ENCODE measurements at places on chromosomes 2 and 18.

DNA sequence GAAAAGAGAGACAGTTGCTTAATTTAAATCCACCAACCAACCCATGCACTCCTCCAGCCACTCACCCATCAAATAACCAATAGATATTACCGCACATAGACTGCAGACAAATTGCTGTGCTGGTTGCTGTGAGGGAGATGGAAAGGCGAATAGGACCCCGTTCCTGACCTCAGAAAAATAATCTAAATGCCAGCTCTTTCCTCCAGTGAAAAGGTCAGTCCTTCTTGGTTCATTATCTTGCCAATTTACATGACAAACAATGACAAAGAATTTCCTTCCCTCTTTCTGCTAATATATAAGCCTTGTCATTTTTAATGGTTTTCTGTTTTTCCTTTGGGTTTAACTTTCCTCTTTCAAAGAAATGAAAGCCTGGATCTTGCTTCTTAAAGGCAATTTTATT, 61.6 kb downstream of the MEP1B start:
- no peak for DNase-seq

DNA sequence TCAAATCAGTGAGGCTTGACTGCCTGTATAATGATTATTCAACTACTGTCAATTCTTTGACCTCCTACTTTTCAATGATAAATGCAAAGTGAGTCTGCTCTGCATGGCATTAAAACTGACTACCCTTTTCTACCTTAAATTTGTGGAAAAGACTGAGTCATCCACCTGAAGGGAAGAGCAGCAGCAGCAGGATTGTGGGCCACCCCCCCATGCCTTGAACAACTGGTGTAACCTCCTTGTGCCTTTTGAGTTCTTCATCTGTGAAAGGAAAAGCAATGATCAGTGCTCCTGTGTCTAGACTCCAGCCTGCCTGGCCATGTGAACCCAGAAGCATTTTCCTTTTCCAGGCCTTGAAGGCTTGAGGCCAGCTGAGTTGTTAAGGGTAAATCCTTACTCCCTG, 102.9 kb downstream of the OSR1 start:
- no peak for DNase-seq

DNA sequence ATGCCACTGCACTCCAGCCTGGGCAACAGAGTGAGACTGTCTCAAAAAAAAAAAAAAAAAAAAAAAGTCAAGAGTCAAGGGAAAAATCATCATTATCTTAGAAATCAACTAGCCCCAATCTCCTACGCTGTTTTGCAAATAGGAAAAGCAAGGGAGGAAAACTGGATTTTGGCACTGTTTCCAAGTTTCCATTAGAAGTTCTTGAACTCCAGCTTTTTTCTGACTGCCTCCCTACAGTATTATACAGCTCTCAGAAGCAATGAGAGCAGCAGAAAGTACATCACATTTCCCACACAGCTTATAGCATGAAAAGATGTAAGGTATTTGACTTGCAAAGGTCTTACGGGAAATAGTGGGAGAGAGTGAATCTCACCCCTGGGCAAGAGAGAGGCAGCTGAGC, 127.8 kb downstream of the OSR1 start:
- no peak for DNase-seq

DNA sequence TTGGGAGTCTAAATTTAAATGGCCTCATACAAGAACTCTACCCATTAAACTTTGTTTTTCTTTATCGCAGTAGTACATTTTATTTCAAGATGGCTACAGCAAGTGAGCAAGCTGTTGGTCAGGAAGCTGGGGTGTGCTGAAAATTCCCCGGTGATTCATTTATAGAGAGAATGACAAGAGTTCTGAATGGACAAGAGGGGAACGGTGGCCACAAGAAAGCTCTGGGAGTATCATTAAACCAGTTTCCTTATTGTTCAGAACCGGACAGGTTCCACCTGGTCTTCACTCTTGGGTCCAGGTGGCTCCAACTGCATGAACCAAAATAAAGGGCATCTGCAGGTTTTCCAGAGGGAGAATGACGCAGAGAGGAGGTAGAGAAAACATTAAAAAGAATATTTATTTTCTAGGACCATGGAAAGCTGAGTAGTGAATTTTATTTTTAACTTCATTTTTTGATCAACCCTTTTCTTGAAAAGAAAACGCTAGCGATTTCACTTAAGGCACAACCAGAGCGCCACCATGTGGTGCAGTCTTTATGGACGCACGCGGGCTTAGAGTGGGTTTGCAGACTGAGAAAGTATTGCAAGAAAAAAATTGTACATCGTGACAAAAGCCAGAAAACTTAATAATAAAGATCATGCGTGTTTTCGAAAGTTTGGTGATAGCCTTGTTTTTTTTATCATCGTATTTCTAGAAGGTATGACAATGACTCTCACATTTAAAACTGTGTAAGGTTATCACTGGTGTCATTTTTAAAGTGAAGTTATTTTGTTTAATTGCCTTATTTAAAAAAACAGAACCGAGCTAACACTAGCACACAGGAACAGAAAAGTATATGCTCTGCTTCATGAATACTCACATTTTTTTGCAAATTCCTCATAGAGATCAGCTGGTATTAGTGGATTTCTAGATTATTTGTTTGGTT, 97.9 kb upstream of the NOL4 start:
- DNase-seq = no peak

DNA sequence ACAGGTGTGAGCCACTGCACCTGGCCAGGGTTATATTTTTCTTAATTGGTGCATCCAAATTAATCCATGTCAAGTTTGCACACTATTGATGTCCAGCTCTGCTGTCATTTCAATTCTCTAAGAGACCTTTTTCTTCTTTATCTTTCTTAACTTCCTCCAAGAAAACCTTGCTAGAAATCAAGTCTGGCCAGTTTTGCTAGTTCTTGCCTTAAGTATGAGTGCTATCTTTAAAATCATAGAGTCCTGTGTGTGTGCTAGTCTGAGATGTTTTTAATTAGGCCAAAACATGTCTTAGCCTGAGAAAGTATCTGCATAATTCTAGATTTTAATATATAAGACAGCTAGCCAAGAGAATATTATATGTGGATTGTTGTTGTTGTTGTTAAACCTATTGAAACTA, 56.2 kb upstream of the SLC39A10 start:
- DNase-seq = no peak

GRCh38 chr2:45496869-45497268, 114.2 kb downstream of the SRBD1 start:
- no peak for DNase-seq

GRCh38 chr2:176525086-176525485, 255.8 kb downstream of the MTX2 start:
- no peak for DNase-seq

DNA sequence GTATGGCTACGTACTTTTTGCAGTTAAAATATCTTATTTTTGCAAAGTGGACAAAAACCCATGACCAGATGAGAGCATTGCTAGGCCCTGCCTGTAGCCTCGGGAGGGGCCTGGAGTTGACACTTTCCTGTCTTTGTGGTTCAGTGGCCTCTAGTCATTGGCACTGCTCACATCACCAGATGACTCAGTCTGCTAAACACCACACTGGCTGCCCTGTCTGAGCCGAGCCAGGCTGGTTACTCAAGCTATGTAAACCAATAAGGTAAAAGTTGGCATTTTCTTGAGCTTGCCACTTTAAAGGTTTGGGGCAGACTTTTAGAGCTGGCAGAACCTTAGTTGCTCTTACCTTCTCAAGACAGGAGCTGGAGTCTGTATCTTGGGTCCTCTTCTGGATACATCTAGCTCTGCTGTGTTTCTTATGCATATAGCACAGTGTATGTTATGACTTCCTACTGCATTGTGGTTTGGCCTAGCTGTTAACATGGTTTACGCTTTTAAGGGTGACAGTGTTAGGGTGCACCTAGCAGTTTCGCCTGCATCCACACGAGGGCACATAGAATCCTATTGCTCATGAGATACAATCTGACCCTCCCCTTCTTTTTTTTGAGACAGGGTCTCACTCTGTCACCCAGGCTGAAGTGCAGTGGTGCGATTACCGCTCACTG, 76.4 kb downstream of the AP1S3 start:
- DNase-seq = peak; percentile 33

DNA sequence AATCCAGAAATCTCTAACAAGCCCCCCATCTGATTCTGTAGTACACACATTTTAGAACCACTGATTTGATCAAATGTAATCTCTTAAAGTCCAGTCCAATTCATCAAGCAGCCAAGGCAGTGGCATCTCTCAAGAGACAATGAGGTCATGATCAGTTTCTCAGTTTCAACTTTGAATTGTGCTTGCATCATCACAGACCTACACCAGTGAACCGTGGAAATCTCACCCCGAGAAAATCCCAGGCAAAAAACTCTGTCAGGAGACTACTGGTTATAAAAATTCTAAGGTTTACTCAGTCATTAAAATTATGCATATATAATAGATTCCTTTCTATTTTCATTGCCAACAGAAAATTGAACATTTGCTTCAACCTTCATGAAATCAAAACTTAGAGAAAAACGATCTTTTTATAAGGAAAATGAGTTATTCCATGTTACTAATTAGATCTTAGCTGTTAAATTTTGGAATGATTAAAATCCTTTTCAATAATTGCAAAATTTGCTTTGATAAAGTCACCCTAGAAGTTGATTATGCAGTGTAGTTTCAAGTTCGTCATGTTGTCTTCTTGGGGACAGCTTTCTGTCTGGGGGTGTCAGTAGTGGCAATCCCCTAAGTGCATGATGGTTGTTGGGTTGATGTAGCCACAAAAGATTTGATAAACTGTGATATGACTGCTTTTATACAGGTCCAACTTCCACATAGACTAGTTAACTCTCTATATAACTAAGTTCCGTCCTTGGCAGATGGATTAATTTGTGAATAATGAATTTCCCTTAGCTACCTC, 235.0 kb downstream of the CAMKMT start:
- DNase-seq = no peak

DNA sequence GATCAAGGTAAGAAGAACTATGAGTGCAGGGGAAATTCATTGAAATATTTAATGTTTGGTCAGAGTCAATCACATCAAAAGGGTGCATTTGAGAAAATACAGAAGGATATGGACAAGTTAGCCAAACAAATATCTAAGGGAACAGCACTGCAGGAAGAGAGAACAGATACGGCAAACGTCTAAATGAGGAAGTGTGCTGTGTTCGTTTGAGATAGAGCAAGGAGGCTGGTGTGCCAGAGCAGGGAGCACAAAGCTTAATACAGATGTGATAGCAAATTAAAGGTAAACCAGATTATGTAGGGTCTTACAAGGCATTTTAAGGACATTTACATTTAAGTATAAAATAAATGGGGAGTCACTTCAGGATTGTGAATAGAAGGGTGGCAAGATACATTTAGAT, 241.3 kb upstream of the ZNF804A start:
- DNase-seq = no peak

DNA sequence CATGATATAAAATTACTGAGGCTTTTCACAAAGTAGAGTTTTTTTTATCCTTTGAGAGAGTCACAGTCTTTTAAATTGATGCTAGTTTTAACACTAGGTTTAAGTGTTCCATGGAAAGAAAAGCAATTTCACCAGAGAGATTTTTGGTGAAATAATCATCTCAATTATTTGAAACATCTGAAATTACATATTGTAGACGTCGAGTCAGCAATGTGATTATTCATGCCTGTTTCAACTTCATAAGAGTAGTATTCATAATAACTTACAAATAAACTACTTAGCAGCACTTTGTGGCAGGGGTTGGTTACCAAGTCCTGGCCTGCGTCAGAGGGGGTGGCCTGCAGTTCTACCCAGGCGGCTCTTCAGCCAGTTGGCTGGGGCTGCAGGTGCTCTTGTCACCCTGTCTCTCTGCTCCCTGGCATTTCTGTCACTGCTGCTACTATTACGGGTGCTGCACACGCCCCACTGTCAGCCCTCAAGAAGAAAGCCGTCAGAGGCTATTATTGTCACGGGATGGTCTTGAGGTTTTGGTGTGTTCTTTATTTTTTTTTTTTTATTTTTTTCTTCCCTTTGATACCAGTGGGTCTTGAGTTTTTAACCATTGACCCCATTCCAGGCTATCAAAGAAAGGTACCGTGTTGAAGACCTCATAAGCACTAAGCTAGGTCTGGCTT, 50.4 kb downstream of the MALT1 start:
- no peak for DNase-seq

- DNase-seq = no peak
Observed at GRCh38 chr2:69483024-69483423, 45.8 kb upstream of the NFU1 start.

GRCh38 chr2:100271210-100271609, 51.1 kb downstream of the LONRF2 start:
- no peak for DNase-seq

DNA sequence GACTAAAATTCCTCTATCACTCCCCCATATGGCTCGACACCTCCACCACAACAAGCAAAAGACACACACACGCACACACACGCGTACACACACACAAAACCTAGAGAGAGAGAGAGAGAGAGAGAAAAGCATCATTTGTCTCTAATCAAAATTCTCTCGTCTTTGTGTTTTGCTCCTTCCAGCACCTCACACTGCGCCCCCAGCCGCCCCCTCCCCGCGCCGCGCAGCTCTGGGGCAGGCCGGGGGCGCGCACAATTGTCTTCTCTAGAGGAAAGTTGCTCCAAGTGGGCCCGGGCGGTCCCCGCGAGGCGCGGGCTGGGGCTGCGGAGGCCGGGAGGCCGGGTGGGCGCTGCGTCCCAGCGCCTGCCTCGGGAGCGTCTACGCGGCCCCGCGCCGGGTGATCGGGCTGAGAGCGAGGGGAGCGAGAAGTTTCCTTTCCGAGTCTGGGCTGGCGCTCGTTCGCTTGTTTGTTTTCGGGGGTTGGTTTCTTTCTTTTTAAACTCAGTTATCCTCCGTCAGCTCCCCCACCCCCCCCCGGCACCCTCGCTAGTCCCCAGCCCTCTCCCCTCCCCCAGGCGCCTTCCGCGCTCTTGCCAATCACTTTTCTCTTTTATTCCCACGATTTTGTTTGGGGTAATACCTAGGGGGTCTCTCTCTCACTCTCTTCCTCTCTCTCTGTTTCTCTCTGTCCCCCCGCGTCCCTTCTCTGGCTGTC, 4.1 kb downstream of the ZEB2 start:
- DNase-seq = no peak

DNA sequence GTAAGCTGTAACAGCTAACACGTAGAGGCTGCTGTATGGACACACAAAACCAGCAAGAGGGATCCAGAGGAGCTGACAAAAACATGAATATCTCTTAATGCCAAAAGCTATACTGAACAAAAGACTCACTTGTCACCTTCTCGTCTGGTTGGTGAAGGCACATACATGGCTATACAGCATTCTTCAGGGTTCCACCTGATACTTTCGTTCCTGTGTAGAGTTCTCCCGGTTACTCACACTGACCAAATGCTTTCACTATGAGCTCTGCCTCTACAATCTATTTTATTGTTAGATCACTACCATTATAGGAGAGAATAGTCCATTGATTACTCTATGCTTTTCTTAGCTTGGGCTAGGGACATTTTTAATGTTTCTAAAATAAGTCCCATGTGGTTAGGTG, 193.1 kb downstream of the HNMT start:
- DNase-seq = no peak

DNA sequence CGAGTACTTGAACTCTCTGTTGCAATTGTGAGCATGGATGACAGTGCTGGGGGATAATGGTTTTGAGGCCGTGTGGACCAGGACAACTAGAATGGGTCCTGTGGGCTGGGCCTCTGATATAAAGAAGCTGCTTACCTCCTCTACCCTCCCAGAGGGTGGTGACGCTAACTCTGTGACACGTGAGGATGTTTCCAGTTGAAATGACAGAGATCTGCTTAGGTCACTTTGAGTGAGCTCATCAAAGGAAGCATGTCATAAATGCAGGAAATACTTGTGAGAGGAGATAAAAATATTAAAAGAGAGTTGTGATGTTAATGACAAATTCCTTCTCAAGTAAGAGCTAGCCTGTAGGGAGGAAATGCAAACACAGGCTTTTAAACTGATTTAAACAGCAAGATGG, 16.4 kb downstream of the RMC1 start:
- no peak for DNase-seq
